Activated naive CD4-positive, alpha-beta T cell treated with Interleukin-2 at 50 U/mL for 16 hours (primary cell): ENCODE measurements at places on chromosomes 1 and 21.

DNA sequence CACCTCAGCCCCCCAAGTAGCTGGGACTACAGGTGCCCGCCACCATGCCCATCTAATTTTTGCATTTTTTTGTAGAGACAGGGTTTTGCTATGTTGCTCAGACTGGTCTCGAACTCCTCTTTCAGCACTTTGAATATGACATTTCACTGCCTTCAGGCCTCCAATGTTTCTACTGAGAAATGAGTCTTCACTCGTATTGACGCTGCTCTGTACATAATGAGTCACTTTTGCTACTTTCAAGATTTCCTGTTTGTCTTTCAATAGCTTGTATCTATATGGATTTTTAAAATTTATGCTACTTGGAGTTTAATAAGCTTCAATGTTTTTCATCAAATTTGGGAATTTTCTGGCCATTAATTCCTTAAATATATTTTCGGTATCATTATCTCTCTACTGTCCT lies 64.7 kb downstream of the GORAB start:
- DNase-seq, result no peak

- DNase-seq, result no peak
Measured at GRCh38 chr1:65850281-65850680, 57.6 kb downstream of the PDE4B start.

DNA sequence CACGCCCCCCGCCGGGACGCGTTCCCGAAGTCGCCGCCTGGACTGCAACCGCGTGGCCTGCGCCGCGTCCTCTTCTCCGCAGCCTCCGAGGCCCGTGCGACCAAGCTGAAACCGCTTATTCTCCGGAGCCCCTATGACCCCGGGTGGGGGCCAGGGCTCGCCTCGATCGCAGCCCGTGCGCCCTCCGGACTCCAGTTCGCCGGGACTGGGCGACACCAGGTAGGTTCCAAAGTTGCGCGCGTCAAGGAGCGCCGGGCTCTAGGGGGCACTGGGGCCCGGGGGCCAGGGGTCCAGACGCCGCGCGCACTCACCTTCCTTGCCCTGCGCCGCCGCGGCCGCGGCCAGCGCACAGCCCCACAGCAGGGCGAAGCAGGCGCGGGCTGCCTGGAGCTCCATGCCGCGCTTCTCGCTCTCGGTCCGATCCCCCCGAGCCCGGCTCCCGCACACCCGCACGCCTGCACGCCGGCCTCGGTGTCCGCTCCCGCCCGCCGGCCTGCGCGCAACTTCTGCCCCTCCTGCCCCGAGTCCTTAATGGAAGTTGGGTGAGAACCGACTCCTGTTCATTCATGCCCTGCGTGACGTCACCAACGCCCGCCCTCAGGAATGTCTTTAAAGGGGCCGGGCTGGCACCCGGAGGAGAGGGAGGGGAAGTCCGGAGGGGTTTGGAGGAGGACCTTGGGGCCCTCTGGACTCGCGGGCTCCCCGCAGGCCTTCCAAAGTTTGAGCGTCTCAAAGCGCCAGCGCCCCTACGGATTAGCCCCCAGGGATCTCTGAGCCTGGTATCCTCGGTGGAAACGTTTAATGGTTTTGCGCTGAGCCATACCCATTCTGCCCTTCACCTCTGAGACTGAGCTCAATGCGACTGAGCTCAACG lies at the start of gene EPHA2:
Gene EPHA2, minus strand, starts transcription at position 533 of the 874 bp plus-strand sequence. Its CDS starts 137 bp downstream, at position 396.
- DNase-seq, result peak; percentile 12

DNA sequence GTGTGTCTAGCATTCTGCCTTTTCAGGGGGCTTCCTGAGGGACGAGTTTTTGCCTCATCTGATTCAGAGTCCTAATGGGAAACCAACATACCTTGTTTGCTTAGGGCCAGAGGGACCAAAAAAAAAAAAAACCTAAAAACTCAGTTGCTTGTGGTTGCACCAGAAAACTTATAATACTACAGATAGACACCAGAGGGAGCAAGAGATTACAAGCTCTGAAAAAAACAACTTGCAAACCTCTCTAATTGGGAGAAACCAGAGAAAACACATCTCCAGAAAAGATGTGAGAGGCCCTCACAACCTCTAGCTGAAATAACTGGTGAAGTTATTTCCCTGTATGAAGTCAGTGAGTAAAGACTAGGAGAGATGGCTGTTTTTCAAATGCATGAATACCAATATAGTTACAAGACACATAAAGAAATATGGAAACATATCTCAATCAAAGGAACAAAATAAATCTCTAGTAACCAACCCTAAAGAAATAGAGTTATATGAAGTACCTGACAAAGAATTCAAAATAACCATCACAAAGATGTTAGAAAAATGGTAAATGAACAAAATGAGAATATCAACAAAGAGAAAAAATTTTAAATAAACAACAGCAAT lies 233.7 kb upstream of the NFIA start:
- DNase-seq, result no peak
